Smooth muscle cell of trachea (primary cell): ENCODE measurements at places on chromosomes 2 and 18. TPM values are rescaled to one million over a fixed set of nuclear protein-coding genes. Genes with fewer than 3 reads are reported as not detected.

TFPI gene
- 135 and 159 TPM in 2 replicates for total RNA-seq

SPATA3 gene
- total RNA-seq, result not detected in 2 replicates

COL4A4 gene
- 0.50 and 0.87 TPM in 2 replicates for total RNA-seq

GKN2 gene
- not detected in 2 replicates for total RNA-seq

MAP4K4 gene
- 206 and 209 TPM in 2 replicates for total RNA-seq

SLC30A3 gene
- total RNA-seq, result 0.15 and 0.50 TPM in 2 replicates

SLC5A7 gene
- not detected in 2 replicates for total RNA-seq

SLC4A3 gene
- total RNA-seq, result 1.2 and 4.1 TPM in 2 replicates

CIB4 gene
- total RNA-seq, result not detected in 2 replicates

STK17B gene
- 38.0 and 52.2 TPM in 2 replicates for total RNA-seq

IHH gene
- total RNA-seq, result under 0.01 TPM in 1 of 2 replicates, not detected in the other

REG3A gene
- total RNA-seq, result not detected in 2 replicates

SS18 gene
- 86.8 and 103 TPM in 2 replicates for total RNA-seq

LRATD1 gene
- under 0.01 TPM in 2 replicates for total RNA-seq

CDCA7 gene
- 1.3 and 4.7 TPM in 2 replicates for total RNA-seq

LRRC30 gene
- not detected in 2 replicates for total RNA-seq

KATNAL2 gene
- 6.7 and 9.6 TPM in 2 replicates for total RNA-seq

ABHD1 gene
- total RNA-seq, result under 0.01 and 0.15 TPM in 2 replicates

SERPINB7 gene
- 0.87 and 1.7 TPM in 2 replicates for total RNA-seq

LRP2 gene
- total RNA-seq, result under 0.01 TPM in 1 of 2 replicates, not detected in the other

RAD51AP2 gene
- not detected in 2 replicates for total RNA-seq

VRK2 gene
- 21.5 and 37.2 TPM in 2 replicates for total RNA-seq

SLC19A3 gene
- 0.17 and 0.29 TPM in 2 replicates for total RNA-seq

INO80B gene
- 14.1 and 16.0 TPM in 2 replicates for total RNA-seq

LGALSL gene
- total RNA-seq, result 1.5 and 2.0 TPM in 2 replicates

IL36G gene
- total RNA-seq, result not detected in 2 replicates

POU3F3 gene
- total RNA-seq, result not detected in 2 replicates

SOS1 gene
- total RNA-seq, result 23.5 and 30.0 TPM in 2 replicates

UGT1A5 gene
- total RNA-seq, result not detected in 2 replicates

XIRP2 gene
- not detected in 2 replicates for total RNA-seq

FAM110C gene
- total RNA-seq, result under 0.01 TPM in 1 of 2 replicates, not detected in the other

VIT gene
- 1.2 and 2.3 TPM in 2 replicates for total RNA-seq

GAL3ST2 gene
- 0.15 TPM in 1 of 2 replicates, not detected in the other for total RNA-seq

MAP3K20 gene
- 88.3 and 97.6 TPM in 2 replicates for total RNA-seq

RIT2 gene
- not detected in 2 replicates for total RNA-seq

SP100 gene
- total RNA-seq, result 106 and 119 TPM in 2 replicates
